ENCODE measurements at places on chromosomes 11 and 22.
A peak's percentile ranks its signal among the peaks of the same experiment; 100 is the strongest.

DNA sequence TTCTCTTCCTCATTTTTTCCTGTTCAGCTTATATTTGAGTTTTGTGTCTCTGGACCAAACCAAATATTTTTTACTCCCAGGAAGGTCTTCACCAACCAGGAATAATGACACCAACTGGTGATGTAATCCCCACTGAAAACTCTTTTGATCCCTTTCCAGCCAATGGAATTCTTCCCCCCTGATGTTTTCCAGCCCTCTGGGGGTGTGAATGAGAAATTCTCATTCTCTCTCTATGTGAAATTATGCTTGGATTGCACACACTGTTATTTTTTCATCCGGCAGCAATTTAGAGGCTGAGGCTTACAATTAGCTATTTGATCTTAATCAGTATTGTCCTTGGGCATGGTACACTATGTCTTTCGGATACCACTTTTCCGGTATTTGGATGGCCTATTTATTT lies 39.5 kb upstream of the SLC1A2 start:
- no peak for DNase-seq

GRCh38 chr11:45156741-45157140 lies 10.3 kb downstream of the PRDM11 start:
- no peak for DNase-seq

- no peak for DNase-seq
These were observed 232.9 kb downstream of the ETS1 start for GRCh38 chr11:128354476-128354875.

DNA sequence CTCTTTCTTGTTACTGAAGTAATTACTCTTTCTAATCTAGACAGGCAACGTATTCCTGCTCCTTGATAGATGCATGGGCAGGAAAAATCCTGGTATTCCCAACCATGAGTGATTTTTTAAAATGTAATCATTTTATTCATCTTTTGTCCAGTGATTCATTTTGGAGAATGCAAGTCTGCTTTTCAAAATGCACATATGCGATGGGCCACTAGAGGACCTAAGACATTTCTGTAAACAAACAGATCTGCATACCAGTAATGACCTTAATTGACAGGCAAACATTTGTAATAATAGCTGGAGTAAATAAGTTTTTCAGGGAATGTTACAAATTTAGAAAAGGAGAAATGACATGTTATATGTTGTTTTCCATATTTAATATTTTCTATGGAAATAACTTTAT lies 1167.6 kb downstream of the JRKL start:
- no peak for DNase-seq

GRCh38 chr22:39429916-39430575 lies 26.8 kb upstream of the MGAT3 start:
- DNase-seq = no peak

DNA sequence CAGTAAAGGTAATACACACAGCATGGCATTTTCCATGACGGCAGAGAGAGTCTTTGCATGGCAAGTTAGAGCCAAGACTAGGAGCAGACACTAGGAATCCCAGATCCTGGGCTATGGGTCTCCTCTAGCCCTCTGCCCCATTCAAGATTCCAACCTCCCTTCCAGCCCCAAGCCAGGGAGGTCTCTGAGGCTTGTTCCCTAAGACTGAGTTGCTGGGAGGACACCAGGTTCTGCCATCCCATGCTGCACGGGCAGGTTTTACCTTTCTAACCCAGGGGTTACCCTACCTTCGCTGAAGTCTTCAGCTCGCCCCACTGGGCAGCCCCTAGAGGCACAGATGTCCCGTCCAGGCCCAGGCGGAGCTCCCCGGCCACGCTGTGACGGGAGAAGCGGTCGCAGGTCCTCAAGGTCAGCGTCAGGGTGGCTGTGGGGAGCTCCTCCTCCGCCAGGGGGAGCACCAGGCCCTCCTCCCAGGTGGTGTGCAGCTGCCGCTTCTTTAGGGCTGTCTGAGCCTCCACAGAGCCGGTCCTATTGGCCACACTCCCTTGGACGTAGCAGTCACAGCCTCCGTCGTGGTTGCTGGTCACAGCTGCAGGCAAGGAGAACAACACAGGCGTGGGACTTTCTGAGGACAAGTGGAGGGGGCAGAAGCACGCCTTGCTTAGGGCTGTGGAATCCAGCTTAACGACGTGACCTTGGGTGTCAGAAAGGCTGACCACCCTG lies 33.8 kb downstream of the SYT13 start:
- peak; percentile 35 for DNase-seq

DNA sequence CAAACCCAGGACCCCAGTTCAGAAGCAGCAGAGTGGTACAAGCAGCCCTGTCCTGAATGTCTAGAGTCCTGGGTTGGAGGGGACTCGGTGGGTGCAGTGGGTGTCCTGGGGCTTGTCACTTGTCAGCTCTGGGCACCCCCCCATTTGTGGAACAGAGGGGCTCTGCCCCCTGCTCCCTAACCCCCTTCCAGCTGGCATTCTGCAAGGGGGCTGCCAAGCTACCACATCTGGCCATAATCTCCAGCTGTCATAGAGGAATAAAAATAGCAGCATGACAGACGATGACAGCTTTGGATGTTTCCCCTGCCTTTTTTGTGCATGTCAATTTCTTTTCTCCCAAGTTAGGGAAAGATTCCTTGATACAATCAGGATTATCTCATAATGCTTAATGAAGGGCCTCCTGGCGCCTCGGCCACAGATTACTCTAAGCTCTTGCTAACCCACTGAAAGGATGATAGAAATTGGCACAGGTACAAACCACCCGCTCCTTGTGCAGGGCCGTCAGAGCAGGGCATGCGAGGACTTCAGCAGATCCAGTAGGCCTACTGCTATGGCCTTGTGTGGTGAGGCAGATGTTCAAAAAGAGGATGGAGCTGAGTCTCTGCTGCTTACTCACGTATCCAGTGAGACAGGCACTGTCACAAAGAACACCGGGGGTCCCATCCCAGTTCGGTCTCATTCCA lies 83.0 kb downstream of the ISX start:
- DNase-seq = no peak

GRCh38 chr22:31425331-31426050 lies 26.1 kb downstream of the DRG1 start:
- no peak for DNase-seq

DNA sequence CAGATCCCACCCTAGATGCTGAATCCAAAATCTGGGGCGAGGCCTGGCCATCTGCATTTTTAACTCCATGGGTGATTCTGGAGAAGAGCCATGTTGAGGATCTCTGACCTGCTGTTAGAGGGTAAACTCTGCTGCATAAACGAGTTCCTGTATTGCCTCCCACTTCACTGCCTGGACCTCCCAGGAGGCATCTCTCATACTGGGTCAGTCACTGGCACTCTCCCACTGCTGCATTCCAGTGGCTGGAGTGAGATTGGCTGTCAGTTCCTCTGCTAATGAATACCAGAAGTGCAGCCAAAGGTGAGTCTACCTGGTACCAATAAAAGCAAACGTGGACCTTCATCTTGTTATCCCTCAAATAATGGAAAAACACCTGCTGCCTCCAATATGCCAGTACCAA lies 10.3 kb downstream of the POLDIP3 start:
- no peak for DNase-seq

GRCh38 chr11:45354976-45355705 lies 69.0 kb upstream of the SYT13 start:
- peak; percentile 78 for DNase-seq

DNA sequence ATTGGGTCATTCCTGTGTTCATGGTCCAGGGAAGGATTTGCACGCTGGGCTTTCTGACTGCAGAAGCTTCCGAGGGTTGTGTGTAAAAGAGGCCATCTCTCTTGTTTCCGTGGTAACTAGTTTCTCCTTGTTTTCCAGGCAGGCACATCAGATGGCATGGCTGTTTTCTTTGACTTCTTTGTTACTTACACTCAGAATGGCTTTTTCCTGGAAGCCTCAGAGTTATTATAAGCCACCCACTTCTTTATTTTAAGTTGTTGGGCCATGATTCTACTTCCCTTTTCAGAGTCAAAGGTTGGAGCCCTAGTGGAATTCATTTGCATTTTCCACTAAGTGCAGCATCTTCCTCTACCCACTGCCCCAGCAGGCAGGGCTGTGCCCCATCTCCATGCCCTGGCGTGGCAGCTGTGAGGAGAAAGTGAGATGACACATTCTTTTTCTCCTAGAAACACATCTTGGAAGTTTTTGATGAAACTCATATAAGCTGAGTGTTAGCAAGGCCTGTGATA lies 94.9 kb downstream of the PRR5L start:
- no peak for DNase-seq

DNA sequence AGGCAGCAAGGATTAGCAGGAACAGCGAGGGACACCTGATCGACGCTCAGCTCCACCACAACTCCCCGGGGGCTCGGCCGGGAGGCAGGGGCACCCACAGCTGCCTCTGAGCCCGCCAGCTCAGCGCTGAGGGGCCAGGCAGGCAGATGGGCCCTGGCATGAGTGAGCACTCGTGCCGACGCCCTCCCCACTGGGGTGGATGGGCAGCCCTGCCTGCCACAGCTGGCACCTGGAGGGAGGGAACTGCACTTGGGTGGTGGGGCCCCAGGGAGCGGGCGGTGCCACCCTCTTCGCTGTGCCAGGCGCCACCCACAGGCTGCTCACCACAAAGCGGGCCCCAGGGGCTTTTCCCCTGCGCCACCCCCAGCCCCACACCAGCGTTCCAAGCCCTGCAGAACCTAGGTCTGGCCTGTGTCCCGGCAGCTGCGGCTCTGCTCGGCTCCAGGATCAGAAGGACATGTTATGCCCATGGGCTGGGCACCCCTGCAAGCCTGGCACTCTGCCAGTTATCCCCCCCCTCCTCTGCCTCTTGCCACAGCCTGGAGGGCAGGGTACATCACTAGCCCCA lies 28.8 kb downstream of the WNT7B start:
- DNase-seq = no peak

- DNase-seq = no peak
These were observed 9.2 kb downstream of the TP53I11 start for GRCh38 chr11:44941259-44942021.

- DNase-seq = no peak
These were observed 240.2 kb downstream of the MN1 start for GRCh38 chr22:27561286-27561904.

DNA sequence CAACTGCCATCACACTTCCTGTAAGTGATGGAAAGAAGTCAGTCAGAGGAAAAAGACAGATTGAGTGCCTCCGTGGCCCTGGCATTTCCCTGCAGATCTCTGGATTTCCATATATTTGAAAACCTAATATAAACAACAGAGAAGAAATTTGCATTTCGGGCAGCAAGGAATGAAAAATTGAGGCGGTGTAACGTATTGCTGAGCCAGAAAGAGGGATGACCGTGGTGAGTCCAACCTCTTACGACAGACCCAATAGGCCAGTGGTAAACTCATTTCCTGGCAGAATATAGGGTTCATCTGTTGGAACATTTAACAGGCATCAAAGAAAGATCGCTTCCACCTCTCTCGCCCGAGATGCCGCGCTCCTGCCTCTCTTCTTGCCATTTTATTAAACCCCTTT lies 336.5 kb downstream of the MIAT start:
- no peak for DNase-seq

GRCh38 chr11:42524534-42525227 lies 787.1 kb upstream of the API5 start:
- DNase-seq = no peak

- DNase-seq = no peak
These were observed 490.4 kb downstream of the MN1 start for GRCh38 chr22:27310966-27311697.

- DNase-seq = no peak
These were observed 10.5 kb downstream of the SCN4B start for GRCh38 chr11:118142081-118142480.

DNA sequence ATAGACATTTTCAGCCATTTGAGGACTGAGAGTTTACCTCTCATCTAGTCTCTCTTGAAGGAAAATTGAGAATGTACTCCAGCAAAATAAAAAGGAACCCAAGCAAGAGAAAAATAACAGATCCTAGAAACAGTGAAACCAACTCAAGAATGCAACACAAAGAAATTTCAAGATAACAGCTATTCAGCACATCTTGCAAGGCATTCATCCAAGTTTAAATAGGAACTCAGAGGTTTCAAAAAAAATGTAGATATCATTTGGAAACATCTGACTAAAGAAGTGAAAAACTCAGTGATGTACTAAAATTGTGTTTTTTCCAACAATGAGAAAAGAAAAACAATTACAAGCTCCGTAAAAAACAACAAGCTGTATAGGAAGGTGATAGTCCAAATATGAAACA lies 76.4 kb downstream of the TMEM135 start:
- no peak for DNase-seq

GRCh38 chr11:62514151-62514550 lies 32.5 kb downstream of the AHNAK start:
- DNase-seq = no peak

GRCh38 chr22:45600790-45601730 lies 70.6 kb upstream of the ATXN10 start:
- DNase-seq = no peak

GRCh38 chr11:77467993-77468392 lies 5.9 kb downstream of the PAK1 start:
- DNase-seq = no peak

DNA sequence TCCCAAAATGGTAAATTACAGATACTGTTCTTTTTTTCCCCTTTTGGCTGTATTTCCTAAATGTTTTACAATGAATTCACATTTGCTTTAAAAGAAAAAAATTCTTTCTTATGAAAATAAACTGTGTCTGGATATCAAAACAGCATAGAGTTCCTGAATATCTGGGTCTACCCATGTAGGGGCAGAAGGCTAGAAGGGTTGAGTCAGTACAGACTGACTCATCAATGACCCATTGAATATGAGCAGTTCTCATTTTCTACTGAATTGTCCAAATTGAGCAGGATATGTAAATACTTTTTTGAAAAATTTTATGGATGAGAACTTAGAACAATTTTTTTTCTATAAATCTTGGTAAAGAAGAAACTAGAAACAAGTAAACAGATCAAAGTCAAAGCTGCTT lies 16.3 kb upstream of the C11orf87 start:
- DNase-seq = no peak

- peak; percentile 70 for DNase-seq
These were observed 4.8 kb downstream of the SDF2L1 start for GRCh38 chr22:21646608-21647590.

GRCh38 chr11:131906963-131907362 lies 536.5 kb downstream of the NTM start:
- DNase-seq = no peak

DNA sequence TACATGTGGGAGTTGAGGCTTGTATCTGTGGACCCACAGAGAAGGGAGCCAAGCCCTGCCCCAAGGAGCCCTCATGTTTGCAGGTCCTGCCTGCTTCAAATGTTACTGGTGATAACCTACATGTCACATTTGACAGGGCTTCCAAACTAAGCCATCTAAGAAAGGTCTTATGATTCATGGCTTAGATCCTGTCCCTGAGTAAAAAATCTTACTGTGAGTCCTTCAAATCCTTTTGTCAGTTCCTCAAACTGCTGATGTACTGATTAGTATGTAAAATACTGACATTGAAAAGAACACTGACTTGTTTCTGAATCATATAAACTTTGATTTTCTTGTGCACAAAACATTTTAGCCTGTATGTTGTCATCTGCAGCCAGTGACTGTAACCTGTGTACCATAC lies 1.0 kb upstream of the PANX1 start:
- DNase-seq = no peak
